ENCODE measurements at places on chromosomes 2 and 18. TPM values are rescaled to one million over a fixed set of nuclear protein-coding genes. Genes with fewer than 3 reads are reported as not detected.
A peak's percentile ranks its signal among the peaks of the same experiment; 100 is the strongest.

SERPINB11 gene
- not detected for polyA plus RNA-seq

LYG1 gene
- 0.58 TPM for polyA plus RNA-seq

DNA sequence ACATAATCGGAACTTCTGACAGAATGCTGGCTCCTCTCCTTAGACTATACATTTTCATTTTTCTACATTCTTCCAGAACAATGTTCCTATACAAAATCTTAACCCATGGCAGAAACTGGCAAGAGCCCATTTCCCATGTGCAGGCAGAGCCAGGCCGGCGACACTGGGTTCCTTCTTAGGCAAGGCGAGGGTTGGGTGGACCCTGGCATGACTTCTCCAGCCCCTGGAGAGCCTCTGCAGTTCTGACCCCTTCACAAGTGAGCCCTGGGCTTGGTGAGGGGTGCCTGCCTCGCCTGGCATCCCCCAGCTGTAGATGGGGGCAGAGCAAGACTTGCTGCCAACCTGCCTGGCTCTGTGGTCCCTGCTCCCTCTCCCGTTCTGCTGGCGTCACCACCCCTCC, 5.0 kb downstream of the GYPC start:
- peaks cover 41% of the 10 kb centered on the region for H3K4me1 ChIP-seq
- H3K27ac ChIP-seq: no peak overlapping the region
- DNase-seq: no peak
- H3K27me3 ChIP-seq: no peaks in the 10 kb centered on the region

CYBRD1 gene
- polyA plus RNA-seq: 248 TPM

USP40 gene
- 18.0 TPM for polyA plus RNA-seq

DNA sequence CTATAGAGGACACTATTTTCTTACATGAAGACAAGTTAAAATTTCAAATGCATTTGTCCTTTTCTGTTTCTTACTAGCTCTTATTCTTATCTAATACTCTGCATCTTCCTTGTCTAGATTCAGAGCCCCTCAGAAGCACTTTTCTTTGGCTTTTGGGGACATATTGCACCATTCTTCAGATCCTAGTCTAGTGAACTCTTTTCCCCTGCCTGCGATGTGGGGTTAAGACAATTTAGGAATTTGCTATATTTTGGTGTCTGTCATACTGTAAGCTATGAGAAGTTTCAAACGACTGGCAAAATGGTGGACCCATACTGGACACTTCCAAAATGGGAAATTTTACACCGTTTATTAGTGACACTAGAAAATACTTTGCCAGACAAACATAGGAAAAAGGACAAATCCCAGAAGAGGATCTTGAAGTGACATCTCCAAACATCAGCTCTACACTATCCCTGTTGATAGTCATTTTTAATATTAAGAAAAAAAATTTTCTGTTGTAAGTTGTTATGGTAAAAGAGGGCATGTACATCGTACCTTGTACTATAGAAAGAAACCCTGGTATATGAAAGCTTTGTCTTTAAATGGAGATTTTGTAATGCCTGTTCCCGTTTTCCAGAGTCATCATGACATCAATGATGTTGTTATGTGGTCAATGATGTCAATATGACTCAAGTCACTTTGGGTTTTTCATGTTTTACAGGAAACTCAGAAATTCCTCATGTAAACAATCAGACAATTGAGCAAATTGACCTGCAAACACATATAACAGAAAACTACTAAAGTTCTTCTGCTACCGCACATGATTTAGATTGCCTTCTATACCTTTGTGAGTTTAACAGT, 4.4 kb upstream of the KYNU start:
- no peak for DNase-seq
- H3K4me1 ChIP-seq: no peaks in the 10 kb centered on the region
- no peak overlapping the region for H3K27ac ChIP-seq
- no peaks in the 10 kb centered on the region for H3K27me3 ChIP-seq

ACADL gene
- 4.5 TPM for polyA plus RNA-seq

DNA sequence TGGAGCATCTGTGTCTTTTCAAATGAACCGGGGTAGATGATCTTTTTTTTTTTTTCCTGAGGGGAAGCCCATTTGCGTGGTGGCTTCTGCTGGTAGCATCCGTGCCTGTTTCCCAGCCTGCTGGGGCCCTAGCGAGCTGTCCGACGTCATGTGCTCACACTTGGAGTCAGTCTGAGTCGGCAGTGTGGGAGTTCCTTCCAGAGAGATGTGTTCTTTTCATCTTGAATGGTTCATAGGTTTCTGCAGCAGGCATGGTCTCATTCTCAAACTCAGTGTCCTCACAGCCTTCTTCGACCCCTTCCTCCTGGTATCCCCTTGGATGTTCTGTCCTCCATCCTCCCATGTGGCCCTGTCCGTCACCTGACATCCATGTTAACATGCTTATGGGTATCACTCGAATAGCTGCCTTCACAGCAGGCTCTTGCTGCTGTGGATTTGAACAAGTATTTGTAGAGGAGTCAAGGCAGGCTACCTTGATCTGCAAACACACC, 51.0 kb downstream of the LDLRAD4 start:
- DNase-seq: peak; percentile 34
- no peak overlapping the region for H3K4me3 ChIP-seq
- H3K27me3 ChIP-seq: no peaks in the 10 kb centered on the region
- H3K27ac ChIP-seq: no peak overlapping the region

DNA sequence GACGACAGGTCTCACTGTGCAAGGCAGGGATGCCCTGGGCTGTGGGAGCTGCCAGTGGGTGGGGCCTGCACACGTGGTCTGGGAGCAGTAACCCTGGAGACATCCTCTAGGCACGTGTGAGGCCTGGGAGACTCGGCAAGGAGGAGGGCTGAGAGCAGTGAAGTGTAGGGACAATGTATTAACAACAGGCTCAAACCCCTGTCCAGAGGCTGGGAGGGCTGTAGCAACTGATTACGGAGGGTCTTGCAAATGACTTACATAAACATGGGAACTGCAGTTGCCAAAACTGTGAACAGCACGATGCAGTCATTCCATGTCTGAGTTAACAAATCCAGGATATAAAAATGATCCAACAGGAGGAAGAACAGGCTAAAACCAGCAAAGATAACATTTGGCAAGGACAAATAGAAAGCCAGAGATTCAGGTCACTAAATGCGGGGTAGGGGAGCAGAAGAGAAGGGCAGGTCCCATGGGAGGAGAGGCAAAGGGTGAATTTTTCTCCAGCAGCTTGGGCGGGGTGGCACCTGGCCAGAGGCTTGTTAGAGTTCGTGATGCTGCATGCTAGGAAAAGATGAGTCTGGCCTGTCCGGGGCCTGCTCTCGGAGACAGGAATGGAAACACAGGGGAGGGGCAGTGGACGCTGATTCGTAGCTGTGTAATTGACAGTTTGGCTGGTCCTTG, 44.9 kb downstream of the CYP27C1 start:
- no peaks in the 10 kb centered on the region for H3K36me3 ChIP-seq
- H3K27ac ChIP-seq: peak overlapping the region; percentile 55
- H3K4me1 ChIP-seq: peaks cover 9% of the 10 kb centered on the region

OR6B2 gene
- polyA plus RNA-seq: not detected

GRCh38 chr2:118791483-118791882, 56.0 kb downstream of the EN1 start:
- no peak for DNase-seq
- no peak overlapping the region for H3K27ac ChIP-seq
- no peaks in the 10 kb centered on the region for H3K4me1 ChIP-seq
- H3K27me3 ChIP-seq: no peaks in the 10 kb centered on the region
- no peaks in the 10 kb centered on the region for H3K36me3 ChIP-seq

GRCh38 chr2:216316743-216317142, 55.5 kb downstream of the MARCHF4 start:
- H3K4me1 ChIP-seq: no peaks in the 10 kb centered on the region
- H3K36me3 ChIP-seq: no peaks in the 10 kb centered on the region
- H3K27me3 ChIP-seq: no peaks in the 10 kb centered on the region
- no peak overlapping the region for H3K27ac ChIP-seq

DNA sequence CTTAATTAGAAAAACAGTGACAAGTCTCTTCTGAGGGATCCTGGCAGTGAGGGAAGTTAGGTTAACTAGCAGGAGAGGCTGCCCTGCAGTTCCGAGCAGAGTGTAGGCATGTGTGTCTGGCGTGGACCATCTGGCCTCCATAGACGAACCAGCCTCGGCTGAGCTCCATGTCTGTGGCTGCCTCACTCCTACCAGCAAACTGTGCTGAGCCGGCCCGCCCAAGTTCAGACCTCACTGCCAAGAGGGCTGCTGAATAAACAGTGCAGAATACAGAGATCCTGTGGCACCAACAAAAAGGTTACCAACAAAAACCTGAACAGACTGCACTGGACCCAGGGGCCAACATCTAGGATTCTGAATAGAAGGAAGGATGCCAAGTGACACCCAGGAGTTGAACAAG, 27.3 kb downstream of the INO80C start:
- no peak for DNase-seq
- H3K27me3 ChIP-seq: no peaks in the 10 kb centered on the region
- H3K4me3 ChIP-seq: no peak overlapping the region

DNA sequence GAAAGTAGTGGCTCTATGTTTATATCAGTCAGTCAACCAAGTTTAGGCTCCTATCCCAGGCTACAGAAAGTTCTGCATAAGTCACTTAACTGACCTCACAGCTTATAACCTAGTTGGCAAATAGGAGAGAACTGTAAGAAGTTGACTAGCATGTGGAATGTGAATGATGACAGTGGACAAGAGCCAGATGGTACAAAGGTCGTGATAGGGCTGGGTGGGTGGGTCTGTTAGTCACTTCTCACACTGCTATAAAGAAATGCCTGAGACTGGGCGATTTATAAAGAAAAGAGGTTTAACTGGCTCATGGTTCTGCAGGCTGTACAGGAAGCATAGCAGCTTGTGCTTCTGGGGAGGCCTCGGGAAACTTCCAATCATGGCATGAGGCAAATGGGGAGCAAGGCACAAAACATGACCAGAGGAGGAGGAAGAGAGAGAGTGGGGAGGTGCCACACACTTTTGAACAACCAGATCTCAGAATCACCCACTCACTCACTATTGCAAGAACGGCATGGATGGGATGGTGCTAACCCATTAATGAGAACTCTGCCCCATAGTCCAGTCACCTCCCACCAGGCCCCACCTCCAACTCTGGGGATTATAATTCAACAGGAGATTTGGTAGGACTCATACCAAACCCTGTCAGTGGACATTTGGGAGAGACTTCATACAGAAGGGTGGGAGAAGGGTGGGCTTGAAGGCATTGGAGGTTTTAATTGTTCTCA, 68.8 kb downstream of the LTBP1 start:
- no peak overlapping the region for H3K27ac ChIP-seq
- no peaks in the 10 kb centered on the region for H3K36me3 ChIP-seq
- H3K27me3 ChIP-seq: no peaks in the 10 kb centered on the region
- H3K4me1 ChIP-seq: no peaks in the 10 kb centered on the region
- H3K4me3 ChIP-seq: no peak overlapping the region
